ENCODE measurements at places on chromosomes 2 and 18. TPM values are rescaled to one million over a fixed set of nuclear protein-coding genes. Genes with fewer than 3 reads are reported as not detected.

Gene TNFAIP6
- 0.78 TPM for total RNA-seq

Gene ST8SIA5
- total RNA-seq: not detected

Gene KCNJ3
- total RNA-seq: not detected

Gene ADCY3
- total RNA-seq: 74.4 TPM

DNA sequence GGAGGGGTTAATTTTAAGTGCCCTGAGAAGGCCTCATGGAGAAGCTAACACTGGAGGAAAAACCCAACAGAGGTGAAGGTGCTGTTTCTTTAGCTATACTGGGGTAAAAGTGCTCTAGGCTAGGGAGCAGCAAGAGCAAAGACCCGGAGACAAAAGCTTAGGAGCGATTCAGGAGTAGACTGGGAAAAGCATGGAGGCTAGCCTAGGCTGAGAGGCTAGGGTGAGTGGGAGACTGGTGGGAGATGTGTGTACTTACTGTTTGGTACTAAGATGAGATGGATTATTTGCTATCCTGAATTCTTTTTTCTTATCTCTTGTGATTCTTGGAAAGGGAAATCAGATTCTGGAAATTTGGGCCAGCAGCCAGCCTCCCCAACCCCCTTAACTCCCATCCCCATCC lies 2.0 kb downstream of the GIGYF2 start:
- H3K36me3 ChIP-seq: peaks cover 7% of the 10 kb centered on the region
- H3K4me3 ChIP-seq: no peak overlapping the region
- peaks cover 30% of the 10 kb centered on the region for H3K4me1 ChIP-seq
- H3K27ac ChIP-seq: no peak overlapping the region
- H3K27me3 ChIP-seq: no peaks in the 10 kb centered on the region

DNA sequence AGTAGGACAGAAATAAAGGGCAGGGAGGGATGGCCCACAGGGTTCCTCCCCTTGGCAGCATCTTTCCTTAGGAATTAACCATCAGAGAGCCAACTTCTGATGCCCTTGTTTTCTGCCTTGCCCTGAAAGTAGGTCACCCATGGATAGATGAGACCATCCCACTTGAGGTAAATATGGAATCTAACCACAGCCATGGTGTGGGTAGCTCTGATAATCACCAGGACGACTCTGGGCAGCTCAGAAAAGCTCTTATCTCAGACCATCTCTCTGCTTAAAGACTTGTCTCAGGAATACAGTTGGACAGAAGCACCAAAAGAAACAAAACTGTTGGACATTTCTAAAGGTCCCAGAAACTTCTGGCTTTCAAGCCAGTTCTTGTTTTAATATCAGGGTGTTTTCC lies 101.4 kb upstream of the CELF4 start:
- no peaks in the 10 kb centered on the region for H3K27me3 ChIP-seq
- H3K27ac ChIP-seq: no peak overlapping the region
- H3K4me1 ChIP-seq: no peaks in the 10 kb centered on the region
- DNase-seq: no peak

GRCh38 chr2:34646901-34647300 lies 1047.8 kb upstream of the FAM98A start:
- no peak for DNase-seq
- H3K4me3 ChIP-seq: no peak overlapping the region
- no peak overlapping the region for H3K27ac ChIP-seq
- H3K27me3 ChIP-seq: no peaks in the 10 kb centered on the region
- H3K36me3 ChIP-seq: no peaks in the 10 kb centered on the region

DNA sequence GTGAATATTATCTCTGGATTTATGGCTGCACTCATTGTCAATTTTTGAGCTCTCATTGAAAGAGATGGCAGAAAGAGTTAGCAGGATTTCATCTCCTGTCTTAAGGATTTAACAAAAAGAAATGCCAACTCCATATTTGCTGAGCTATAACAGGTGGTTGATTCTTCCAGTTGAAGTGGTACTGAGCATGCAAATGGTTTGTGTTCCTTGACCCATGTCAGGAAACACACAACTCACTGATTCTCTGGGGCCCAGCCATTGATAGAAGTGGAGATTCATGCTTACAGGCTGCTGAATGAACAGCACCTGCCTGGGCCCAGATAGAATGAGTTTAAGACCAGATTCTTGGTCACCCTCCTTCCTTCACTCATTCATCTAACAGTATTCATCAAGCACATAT lies 128.8 kb downstream of the CERS6 start:
- no peaks in the 10 kb centered on the region for H3K27me3 ChIP-seq
- no peak overlapping the region for H3K4me3 ChIP-seq
- no peaks in the 10 kb centered on the region for H3K4me1 ChIP-seq

GRCh38 chr2:64586883-64587481 lies 62.9 kb downstream of the AFTPH start:
- H3K36me3 ChIP-seq: peaks cover 10% of the 10 kb centered on the region
- no peak for DNase-seq
- no peaks in the 10 kb centered on the region for H3K27me3 ChIP-seq
- no peak overlapping the region for H3K4me3 ChIP-seq
- no peaks in the 10 kb centered on the region for H3K4me1 ChIP-seq

- H3K36me3 ChIP-seq: no peaks in the 10 kb centered on the region
- no peak overlapping the region for H3K27ac ChIP-seq
- H3K27me3 ChIP-seq: no peaks in the 10 kb centered on the region
- peak; percentile 46 for DNase-seq
- no peaks in the 10 kb centered on the region for H3K4me1 ChIP-seq
- no peak overlapping the region for H3K4me3 ChIP-seq
Observed at GRCh38 chr2:148568597-148568996, 76.0 kb upstream of the EPC2 start.

DNA sequence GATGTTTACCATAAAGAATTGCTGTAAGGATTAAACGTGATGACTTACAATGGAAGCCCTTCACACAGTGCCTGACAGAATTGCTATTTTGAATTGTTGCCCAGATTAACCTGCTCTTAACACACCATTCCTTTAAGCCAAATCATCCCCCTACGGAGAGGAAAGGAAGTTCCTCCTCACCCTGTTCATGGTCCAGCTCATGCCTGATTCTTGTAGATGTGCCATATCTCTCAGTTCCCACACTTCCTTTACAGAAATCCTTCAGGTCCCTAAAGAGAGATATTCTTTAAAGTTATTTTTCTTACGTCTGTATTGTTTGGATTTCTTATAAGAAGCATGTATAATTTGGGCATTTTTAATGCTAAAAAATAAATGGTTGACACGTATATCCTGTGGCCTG lies 127.5 kb upstream of the DAPL1 start:
- H3K36me3 ChIP-seq: peaks cover 9% of the 10 kb centered on the region
- DNase-seq: no peak
- H3K4me1 ChIP-seq: no peaks in the 10 kb centered on the region
- H3K27me3 ChIP-seq: no peaks in the 10 kb centered on the region
- no peak overlapping the region for H3K4me3 ChIP-seq

GRCh38 chr18:76569644-76570419 lies 74.8 kb upstream of the ZNF516 start:
- H3K27ac ChIP-seq: no peak overlapping the region
- H3K27me3 ChIP-seq: no peaks in the 10 kb centered on the region
- H3K4me1 ChIP-seq: peaks cover 8% of the 10 kb centered on the region
- no peak overlapping the region for H3K4me3 ChIP-seq
- H3K36me3 ChIP-seq: no peaks in the 10 kb centered on the region

- H3K4me1 ChIP-seq: no peaks in the 10 kb centered on the region
- H3K36me3 ChIP-seq: no peaks in the 10 kb centered on the region
- H3K27ac ChIP-seq: no peak overlapping the region
Observed at GRCh38 chr2:146817613-146818012, 1027.2 kb upstream of the ACVR2A start.

GRCh38 chr2:191465766-191466420 lies 212.0 kb upstream of the NABP1 start:
- H3K36me3 ChIP-seq: no peaks in the 10 kb centered on the region
- no peaks in the 10 kb centered on the region for H3K27me3 ChIP-seq

- no peak overlapping the region for H3K27ac ChIP-seq
- H3K4me3 ChIP-seq: no peak overlapping the region
- H3K27me3 ChIP-seq: no peaks in the 10 kb centered on the region
- H3K36me3 ChIP-seq: no peaks in the 10 kb centered on the region
Observed at GRCh38 chr18:473802-474201, 26.7 kb downstream of the COLEC12 start.

Measured in upper lobe of left lung (tissue), 6 donors.